ENCODE measurements at places on chromosomes 5 and 9.

DNA sequence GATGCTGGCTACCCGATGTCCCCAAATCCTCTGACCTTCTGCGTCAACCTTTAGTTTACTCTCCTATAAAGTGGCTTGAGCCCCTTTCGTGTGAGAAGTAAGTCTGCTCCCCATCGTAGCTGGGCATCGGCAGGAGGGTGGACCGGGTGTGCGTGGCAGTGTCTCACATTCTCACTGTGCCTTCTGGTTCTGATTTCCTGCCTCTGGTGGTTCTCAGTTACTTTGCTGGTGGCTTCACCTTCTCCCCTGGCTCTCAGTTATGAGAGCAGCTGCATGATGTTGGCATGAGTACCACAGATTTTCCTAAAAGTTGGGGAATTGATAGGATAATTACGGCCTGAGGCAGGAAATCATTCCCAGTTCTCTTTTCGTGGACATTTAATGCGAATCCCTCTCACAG lies 47.0 kb upstream of the RPS23 start:
- DNase-seq: no peak

- no peak for DNase-seq
Measured at GRCh38 chr9:13444245-13445102, 165.0 kb upstream of the MPDZ start.

DNA sequence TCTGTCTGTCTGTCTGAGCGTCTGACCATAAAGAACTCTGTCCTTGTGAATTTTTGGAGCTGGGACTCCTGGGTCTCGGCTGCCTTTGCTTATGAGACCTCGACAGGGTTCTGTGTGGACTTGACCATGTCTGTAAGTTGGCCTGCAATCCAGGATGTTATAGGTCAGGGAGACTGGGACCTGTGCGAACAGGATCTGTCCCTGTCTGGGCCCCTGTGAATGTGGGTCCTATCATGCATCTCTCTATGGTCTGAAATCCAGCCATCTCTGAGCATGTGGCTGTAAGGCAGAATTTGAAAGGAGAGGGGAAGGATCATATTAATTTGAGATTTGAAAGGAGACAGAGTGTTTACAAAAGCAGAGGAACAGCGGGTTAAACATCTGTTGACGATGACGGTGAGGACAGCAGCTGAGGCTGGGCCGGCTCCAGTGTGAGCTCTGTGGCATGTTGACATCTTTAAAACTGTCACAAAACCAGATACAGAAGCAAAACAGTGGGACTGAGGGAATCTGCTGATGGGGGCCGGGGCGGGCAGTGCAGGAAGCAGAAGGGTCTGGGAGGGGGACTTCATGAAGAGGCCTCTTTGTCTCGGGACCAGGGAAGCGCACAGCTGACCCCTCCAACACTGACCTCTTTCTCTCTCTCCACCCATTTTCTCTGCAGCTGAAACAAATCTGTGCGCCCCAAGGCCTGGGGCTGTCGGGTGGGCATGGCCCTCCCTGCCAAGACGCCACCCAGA lies 19.1 kb upstream of the MVB12B start:
- DNase-seq: no peak

DNA sequence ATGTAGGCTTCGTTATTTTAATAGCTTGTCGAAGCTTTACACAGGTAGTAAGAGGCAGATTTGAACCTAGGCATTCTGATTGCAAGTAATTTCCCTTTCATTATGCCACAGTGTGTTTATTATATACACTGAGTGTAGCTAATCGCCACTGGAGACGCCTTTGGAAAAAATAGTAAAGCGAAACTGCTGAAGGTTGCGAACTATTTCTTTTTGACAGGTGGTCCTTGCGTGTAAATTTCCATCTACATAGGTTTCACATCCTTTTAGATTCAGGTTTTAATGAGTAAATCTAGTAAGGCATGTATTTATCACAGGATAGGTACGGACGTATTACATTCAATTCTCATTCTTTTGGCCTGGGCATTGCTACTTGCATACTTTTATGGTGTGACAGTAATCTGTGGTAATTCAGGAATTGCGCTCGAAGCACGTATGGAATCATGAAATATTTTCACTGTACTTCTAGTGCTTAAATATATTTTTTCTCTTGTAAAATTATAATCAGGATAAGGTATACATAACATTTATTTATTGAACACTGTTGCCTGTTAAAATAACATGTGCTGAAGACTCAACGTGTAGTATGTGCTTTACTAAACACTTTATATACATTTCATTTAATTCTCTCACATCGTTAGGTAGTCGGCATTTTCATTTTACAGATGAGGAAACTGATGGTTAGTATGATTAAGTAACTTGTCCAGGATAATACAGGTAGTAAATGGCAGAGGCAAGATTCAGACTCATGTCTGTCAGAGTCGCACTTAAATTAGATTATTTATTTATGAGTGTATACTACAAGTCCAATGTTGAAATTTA lies 1.8 kb downstream of the MARCHF6 start:
- DNase-seq: no peak

DNA sequence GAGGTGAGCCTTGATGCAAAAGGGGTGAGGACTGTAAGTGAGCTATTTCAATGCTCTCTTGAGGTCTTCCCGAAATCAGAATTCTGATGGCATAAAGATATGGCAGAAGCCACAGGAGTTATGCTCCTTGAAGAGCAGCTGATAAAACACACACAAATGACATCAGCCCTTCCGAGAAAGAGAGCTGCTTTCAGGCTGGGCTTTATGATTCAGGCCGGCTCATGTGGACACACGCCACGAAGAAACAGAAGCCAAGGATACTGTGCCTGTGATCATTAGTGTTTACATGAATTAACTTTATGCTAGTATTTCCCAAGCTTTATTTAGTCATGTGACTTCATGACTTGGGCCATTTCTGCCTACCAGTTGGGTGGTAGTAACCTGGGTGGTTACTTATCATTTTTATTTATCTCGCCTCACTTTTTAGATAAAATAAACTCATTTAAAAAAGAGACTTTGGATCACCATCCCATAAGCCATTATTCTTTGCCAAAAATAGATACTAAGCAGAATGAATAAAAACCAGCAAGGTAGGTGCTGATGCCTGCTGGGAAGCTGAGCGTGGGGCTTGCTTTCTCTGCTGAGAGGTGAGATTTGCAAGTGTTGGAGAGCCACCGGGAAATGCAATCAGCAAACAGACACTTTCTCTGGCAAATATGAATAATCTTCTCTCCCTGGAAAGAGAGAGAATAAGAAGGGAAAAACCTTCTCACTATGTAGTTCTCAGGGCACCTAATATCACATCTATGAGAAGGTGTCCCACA lies 73.0 kb upstream of the SLC25A51 start:
- DNase-seq: no peak

DNA sequence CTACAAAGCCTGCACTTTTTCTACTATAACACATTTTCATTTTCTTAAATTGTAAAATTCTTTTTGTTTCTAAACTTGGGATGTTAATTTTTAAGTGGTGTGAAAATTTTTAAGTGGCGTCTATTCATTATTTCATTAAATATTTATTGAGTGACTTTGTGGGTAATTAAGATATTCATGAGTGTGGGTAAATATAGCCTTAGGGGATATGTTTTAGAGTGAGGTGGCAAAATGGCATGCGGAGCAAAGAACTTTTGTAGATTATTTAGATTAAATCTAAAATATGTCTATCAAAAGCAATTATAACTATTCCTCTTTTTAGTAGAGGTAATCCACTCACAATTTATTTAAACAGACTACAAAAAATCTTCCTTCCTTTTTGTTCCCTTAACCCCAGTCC lies 188.4 kb downstream of the PCSK1 start:
- DNase-seq: no peak

GRCh38 chr9:7342229-7342628 lies 457.3 kb downstream of the DMAC1 start:
- DNase-seq: no peak

GRCh38 chr5:136028782-136029742 lies at the start of gene TGFBI:
Gene TGFBI, plus strand, starts transcription at chr5:136028988. Its CDS starts 68 bp downstream, at chr5:136029056.
- DNase-seq: peak; percentile 44

Data from CD4-positive, alpha-beta T cell treated with Interleukin-15 for 1 hour (primary cell).